Forelimb muscle (tissue), 1 donor: ENCODE measurements at places on chromosomes 2 and 18. TPM values are rescaled to one million over a fixed set of nuclear protein-coding genes. Genes with fewer than 3 reads are reported as not detected.

Gene C2orf72
- 0.23 TPM for polyA plus RNA-seq

Gene EIF4E2
- polyA plus RNA-seq = 152 TPM

Gene SLC19A3
- 0.56 TPM for polyA plus RNA-seq

Gene PCARE
- 0.25 TPM for polyA plus RNA-seq

Gene TMEM178A
- polyA plus RNA-seq = 16.3 TPM

DNA sequence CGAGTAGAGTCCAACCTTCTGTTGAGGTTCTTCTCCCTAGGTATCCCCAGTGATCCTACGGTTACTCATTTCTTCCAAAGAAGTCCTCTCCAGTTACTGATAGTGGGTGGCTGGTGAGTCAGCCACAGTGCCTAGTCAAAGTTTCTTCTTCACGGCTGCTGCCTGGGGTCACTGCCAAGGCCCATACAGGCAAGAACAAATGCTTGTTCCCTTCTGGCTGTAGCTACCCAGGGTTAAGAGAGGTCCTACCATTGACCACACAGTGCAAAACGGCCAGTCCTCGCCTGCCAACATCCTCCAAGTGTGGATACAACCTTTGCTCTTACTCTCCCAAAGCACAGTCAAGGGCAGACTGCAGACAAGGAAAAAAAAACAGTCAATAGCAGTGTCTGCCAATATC lies 2.9 kb upstream of the PTPN4 start:
- DNase-seq = no peak

GRCh38 chr2:211333377-211333776 lies 777.0 kb downstream of the CPS1 start:
- DNase-seq = no peak

DNA sequence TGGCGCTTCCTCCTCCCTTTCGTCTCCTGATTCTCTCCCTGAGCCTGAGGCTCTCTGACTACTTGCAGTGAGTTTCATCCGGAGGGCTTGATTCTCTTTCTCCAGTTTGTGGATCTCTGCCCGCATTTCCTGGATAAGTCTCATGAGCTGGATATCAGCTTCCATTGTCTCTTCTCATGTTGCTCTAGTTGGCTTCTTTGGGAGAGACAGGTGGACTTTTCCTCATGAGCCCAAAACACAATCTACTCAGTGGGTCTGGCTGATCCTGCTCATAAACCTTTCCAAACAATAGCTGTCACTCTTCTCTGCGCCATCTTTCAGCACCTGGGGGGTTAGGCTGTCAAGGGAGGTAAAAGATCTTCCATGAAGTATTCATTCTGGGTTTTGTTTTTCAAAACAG lies at the start of gene CCDC195:
Gene CCDC195, minus strand, starts transcription at position 165 of the 400 bp plus-strand sequence. Its CDS starts 0 bp downstream, at position 165.
- no peak for DNase-seq

- DNase-seq = no peak
Measured at GRCh38 chr2:166784296-166784946, 103.9 kb upstream of the XIRP2 start.

- no peak for DNase-seq
Measured at GRCh38 chr18:38481576-38481975, 916.0 kb upstream of the CELF4 start.

DNA sequence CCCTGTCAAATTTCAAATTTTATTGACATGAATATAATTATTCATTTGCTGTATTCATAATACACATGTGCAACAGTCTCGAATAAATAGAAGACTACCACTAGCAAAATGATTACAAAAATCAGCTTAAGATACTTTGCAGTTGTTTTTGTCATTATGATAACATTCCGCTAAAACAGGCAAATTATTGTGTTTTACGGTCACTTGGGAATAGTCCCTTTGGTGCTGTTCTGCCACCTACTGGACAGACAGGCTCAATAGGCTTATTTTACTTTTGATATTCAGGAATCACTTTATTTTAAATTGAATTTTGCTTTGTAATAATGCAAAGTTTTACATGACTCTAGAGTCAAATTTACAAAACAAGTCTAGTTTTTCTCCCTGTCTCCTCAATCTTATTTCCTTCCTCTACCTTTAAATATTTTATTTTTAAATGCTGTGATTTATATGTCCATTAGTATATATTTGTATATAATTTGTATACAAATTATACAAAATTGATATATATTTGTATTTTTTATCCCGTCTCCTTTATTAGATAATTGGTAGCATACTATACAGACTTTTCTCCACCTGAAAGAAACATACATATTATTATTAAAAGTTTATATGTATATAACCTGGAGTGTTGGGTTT lies 456.3 kb downstream of the DLGAP1 start:
- peak; percentile 13 for DNase-seq
